ENCODE measurements at places on chromosomes 2 and 18.
A peak's percentile ranks its signal among the peaks of the same experiment; 100 is the strongest.

GRCh38 chr2:127707890-127708648, 6.8 kb downstream of the SFT2D3 start:
- DNase-seq: no peak

GRCh38 chr2:101597347-101597944, 100.1 kb upstream of the MAP4K4 start:
- peak; percentile 75 for DNase-seq

DNA sequence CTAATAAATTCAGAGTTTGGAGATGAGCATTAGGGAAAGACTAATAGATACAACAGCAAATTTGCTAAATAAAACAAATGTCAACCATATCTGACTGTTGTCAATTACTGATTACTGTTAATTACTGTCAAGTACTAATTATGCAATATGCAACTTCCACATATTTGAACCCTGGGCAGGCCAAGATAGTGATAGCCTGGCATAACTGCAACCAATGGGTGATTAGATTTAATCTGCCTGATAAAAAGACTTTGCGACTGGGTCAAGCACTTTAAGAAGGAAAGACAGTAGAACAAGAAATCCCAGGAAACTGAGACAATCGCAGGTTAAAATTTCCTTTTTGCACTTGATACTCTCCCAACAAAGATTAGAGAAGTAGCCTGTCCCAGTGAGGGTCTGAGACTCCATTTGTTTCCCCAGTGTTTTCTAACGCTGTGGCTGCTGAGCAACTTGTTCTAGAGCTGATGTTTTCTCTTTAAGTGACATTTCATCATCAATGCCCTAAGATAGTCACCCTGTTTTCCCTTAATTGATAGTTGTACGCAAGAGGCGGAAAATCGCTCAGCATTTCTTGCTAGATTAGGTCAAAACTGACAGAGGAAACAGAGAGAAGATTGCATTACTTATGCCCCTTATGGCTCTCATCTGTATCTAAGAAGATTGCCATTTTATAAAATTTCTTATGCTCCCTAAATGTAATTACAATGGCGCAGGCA, 17.8 kb downstream of the ARHGAP15 start:
- no peak for DNase-seq

DNA sequence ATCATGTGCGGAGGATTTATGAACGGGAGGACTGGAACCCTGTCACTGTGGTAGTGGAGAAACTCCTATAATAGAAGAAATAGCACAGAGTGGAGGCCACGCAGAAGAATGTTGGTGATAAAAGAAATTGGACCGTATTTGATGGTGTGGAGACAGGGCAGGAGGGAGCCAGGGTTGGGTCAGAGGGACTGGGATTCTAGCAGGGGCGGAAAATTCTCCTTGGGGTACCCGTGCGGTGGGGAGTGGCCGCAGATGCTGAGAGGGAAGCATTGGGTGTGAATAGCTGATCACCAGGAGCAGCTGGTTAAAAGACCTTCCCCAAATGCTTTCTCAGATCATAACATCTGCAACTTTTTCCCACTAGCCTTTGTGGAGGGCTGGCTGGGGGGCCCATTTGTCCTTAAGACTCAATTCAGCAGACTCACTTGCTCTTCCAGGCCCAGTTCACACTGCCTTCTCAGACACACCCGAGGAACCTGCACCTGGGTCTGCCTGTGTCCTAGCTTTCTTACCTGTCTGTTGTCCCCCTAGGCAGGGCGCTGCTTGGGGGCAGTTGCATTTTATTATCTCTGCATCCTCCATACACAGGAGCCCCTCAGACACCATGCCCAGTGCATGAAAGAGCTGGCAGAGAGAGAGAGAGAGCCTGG, 7.1 kb downstream of the SH3BP4 start:
- no peak for DNase-seq

DNA sequence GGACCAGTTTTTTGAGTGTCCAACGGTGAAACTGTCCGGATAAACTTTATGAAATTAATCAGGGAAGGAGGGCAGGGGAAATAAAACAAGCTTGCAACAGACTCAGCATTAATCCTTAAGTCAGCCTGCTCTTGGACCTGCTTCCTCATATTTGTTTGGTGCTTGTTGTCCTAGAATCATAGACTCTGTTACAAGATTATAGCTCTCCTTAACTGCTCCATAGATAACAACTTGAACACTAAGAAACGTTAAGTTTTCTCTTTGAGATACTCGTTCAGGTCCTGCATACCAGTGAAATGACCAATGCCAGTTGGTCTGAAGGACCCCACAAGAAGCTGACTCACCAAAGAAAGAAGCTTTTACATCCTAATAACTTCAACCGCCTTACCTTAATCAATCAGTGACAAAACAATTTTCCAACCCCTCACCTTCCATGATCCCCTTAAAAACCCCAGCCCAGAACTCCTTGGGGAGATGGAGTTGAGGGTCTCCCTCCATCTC, 493.2 kb downstream of the PID1 start:
- DNase-seq: no peak

DNA sequence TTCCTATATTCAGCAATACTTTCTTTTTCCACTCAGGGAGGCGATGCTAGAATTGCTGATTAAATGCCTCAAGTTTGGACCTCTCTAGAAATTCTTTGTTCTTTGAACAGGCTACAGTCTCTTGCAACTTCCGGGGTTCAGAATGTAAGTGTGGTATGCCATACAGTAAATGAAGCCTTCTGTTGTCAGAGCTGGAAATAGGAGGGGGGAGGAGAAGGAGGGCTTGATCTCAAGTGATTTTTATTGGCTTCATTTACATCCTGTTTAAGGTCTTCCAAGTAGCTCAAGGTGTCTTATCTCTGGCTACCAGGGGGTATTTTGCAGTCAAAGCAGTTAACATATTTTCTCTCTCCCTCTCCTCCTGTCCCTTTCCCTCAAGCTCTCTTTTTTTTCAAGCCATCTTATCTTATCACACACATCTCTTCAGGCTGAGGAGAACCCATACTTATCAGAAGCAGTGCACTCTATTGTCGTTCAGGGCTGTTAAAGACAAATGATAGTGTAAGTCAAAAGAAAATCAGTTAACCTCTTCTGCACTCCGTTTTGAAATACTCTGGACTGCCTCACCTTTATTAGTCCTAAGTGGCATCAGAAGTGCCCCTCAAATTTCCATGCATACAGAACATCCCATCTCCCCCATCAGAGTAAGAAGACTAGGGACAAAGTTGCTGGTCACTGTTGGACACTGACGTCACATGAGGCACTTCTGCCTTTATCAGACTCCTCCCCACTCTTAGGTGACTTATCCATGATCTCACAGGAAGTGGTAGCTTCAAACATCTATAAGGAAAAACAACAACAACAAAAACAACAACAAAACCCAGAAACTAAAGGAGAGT, 112.2 kb downstream of the ZNF521 start:
- no peak for DNase-seq

DNA sequence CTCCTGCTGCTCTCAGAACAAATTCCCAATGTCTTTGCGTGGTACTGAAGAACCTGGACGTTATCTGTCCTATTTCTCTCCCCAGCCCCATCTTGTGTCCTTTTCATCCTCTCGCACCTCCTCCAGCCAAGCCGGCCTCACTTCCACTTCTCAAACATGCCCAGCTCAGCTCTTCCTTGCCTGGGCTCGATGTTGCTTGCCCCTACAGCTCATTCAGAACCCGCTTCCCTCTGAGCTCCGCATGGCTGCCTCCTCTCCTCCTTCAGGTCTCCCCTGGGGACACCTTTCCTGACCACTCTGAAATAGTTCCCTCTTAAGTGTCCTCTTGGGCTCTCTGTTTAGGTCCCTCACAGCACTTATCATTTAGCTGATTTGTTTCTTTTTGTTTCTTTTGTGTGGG, 6.7 kb upstream of the SMARCAL1 start:
- DNase-seq: no peak

GRCh38 chr2:164786787-164787186, 54.8 kb downstream of the COBLL1 start:
- no peak for DNase-seq

All from GM23248 (cell line).